Hematopoietic multipotent progenitor cell treated with erythropoietin and hydrocortisone succinate and interleukin-3 and kit ligand, for 4 days (in vitro differentiated cells): ENCODE measurements at places on chromosomes 6 and 20.

- DNase-seq, result no peak
Observed at GRCh38 chr6:132888701-132889100, 74.3 kb downstream of the RPS12 start.

DNA sequence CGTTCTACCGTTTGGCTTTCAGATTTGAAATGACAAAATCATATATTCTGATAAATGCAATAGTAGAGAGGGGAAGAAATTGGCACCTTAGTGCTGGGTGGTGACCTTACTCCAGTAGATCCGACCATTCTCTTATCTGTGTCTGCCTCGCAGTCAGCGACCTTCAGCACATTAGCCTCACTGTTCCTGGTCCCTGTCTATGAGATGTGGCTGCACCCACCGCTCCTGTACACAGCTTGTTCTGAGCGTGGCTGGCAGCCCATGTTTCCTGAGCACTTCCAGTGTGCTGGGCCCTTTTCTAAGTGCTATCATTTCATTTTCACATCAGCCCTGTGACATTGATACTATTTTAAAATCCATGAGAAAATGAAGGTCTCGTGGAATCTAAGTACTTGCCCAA is 138.1 kb downstream of the TMEM242 start:
- no peak for DNase-seq

GRCh38 chr6:46215213-46215612 is 44.4 kb upstream of the ENPP5 start:
- no peak for DNase-seq

DNA sequence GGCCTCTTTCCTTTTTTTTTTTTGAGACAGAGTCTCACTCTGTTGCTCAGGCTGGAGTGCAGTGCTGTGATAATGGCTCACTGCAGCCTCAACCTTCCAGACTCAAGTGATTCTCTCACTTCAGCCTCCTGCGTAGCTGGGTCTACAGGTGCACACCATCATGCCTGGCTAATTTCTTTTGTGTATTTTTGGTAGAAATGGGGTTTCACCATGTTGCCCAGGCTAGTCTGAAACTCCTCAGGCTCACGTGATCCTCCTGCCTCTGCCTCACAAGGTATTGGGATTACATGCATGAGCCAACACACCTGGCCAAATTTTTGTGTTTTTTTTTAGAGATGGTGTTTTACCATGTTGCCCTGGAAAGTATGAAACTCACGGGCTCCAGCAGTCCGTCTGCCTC is 29.3 kb downstream of the SRC start:
- no peak for DNase-seq

- no peak for DNase-seq
Observed at GRCh38 chr20:51985013-51985415, 182.7 kb upstream of the SALL4 start.

GRCh38 chr6:43762966-43763695 is 6.9 kb upstream of the VEGFA start:
- peak; percentile 55 for DNase-seq
